ENCODE measurements at places on chromosomes 12 and 14. TPM values are rescaled to one million over a fixed set of nuclear protein-coding genes. Genes with fewer than 3 reads are reported as not detected.

DNA sequence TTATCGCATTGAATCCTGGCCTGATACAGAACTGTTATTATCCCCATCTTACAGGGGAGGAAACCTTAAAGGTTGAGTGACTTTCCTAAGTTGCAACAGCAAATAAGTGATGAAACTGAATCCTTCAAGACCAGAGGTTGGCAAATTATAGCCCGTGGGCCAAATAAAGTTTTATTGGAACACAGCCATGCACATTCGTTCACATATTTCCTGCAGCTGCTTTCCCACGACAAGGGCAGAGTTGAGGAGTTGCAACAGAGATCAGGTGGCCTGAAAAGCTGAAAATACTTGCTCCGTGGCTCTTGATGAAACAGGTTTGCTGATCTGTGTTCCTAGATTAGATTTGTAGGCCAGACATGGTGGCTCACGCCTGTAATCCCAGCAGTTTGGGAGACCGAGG, 126.7 kb downstream of the PHETA1 start:
- H3K36me3 ChIP-seq, result no peaks in the 10 kb centered on the region
- H3K4me1 ChIP-seq, result no peaks in the 10 kb centered on the region
- no peaks in the 10 kb centered on the region for H3K27me3 ChIP-seq
- H3K4me3 ChIP-seq, result no peak overlapping the region
- no peak for DNase-seq
- no peak overlapping the region for H3K27ac ChIP-seq

GRCh38 chr12:5982106-5982505, 37.0 kb upstream of the ANO2 start:
- no peak overlapping the region for H3K4me3 ChIP-seq
- H3K27ac ChIP-seq, result no peak overlapping the region
- H3K27me3 ChIP-seq, result no peaks in the 10 kb centered on the region
- no peak for DNase-seq
- H3K36me3 ChIP-seq, result no peaks in the 10 kb centered on the region

ANO2 gene
- 3.3 TPM for total RNA-seq

BICDL1 gene
- total RNA-seq, result 30.3 TPM

CARMIL3 gene
- 11.8 TPM for total RNA-seq

- DNase-seq, result no peak
- H3K4me3 ChIP-seq, result no peak overlapping the region
- no peak overlapping the region for H3K27ac ChIP-seq
- H3K27me3 ChIP-seq, result no peaks in the 10 kb centered on the region
- no peaks in the 10 kb centered on the region for H3K36me3 ChIP-seq
- no peaks in the 10 kb centered on the region for H3K4me1 ChIP-seq
These were observed 37.0 kb downstream of the LIMA1 start for GRCh38 chr12:50246197-50246865.

DNA sequence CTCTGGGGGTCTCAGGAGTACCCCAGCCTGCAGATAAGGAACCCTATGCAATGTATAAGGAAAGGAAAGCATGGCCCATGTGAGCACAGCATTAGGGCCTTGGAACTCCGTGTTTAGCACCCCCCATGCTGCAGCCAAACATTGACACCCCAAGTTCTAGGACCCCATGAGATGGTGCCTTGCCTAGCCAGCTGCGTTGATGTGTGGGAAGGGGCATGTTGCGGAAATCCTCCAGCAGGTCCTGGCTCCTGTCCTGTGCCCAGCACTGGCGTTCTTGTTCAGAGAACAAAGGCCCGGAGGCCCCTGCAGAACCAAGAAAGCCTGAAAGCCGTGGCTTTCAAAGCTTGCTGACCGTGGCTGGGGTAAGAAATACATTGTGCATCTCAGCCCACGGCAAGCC, 99.4 kb upstream of the DIO3 start:
- no peak for DNase-seq
- H3K4me1 ChIP-seq, result no peaks in the 10 kb centered on the region
- H3K27ac ChIP-seq, result no peak overlapping the region
- H3K27me3 ChIP-seq, result peaks cover 45% of the 10 kb centered on the region
- H3K36me3 ChIP-seq, result no peaks in the 10 kb centered on the region
- no peak overlapping the region for H3K4me3 ChIP-seq

ACOT2 gene
- 9.1 TPM for total RNA-seq

GRCh38 chr12:49763006-49763591, 21.7 kb downstream of the TMBIM6 start:
- H3K4me1 ChIP-seq, result no peaks in the 10 kb centered on the region
- H3K27me3 ChIP-seq, result no peaks in the 10 kb centered on the region
- H3K4me3 ChIP-seq, result no peak overlapping the region
- H3K27ac ChIP-seq, result peak overlapping the region; percentile 59

FAM222A gene
- total RNA-seq, result 2.1 TPM

- no peaks in the 10 kb centered on the region for H3K27me3 ChIP-seq
- no peak overlapping the region for H3K27ac ChIP-seq
- no peak overlapping the region for H3K4me3 ChIP-seq
- H3K36me3 ChIP-seq, result no peaks in the 10 kb centered on the region
- peak; percentile 54 for DNase-seq
- H3K4me1 ChIP-seq, result peaks cover 16% of the 10 kb centered on the region
These were observed 102.2 kb downstream of the WSCD2 start for GRCh38 chr12:108231109-108231905.

GRCh38 chr14:57574617-57575288, 81.1 kb upstream of the CCDC198 start:
- DNase-seq, result peak; percentile 27
- no peak overlapping the region for H3K27ac ChIP-seq
- H3K36me3 ChIP-seq, result no peaks in the 10 kb centered on the region
- H3K4me1 ChIP-seq, result no peaks in the 10 kb centered on the region
- no peaks in the 10 kb centered on the region for H3K27me3 ChIP-seq
- H3K4me3 ChIP-seq, result no peak overlapping the region

DNA sequence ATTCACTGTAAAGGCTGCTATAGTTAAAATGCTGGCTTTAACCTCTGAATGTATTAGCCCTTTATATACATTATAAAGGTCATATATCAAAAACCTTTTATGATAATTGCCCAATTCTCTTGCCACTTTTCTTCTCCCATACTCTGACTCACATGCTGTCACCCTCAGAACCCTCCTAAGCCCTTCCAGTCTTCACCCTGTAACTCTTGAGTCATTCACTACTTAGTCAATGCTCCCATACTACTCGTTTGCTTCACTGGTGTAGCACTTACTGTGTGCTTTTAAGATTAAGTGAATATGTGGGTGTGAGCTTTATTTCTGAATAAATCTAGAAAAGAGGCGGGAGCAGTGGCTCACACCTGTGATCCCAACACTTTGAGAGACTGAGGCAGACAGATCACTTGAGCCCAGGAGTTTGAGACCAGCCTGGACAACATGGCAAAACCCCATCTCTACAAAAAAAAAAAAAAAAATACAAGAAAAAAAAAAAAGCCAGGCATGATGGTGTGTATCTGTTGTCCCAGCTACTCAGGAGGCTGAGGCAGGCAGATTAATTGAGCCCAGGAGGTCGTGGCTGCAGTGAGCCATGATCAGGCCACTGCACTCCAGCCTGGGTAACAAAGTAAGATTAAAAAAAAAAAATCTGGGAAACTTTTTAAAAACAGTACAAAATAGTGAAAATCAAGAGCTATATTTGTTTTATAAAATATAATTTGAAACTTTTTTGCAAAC, 37.6 kb downstream of the SPATA7 start:
- H3K36me3 ChIP-seq, result no peaks in the 10 kb centered on the region
- H3K4me3 ChIP-seq, result no peak overlapping the region
- no peak overlapping the region for H3K27ac ChIP-seq
- H3K4me1 ChIP-seq, result no peaks in the 10 kb centered on the region

OR6C2 gene
- not detected for total RNA-seq

GRCh38 chr12:125860672-125861288, 795.5 kb downstream of the AACS start:
- no peaks in the 10 kb centered on the region for H3K4me1 ChIP-seq
- no peak for DNase-seq
- no peak overlapping the region for H3K4me3 ChIP-seq
- no peaks in the 10 kb centered on the region for H3K36me3 ChIP-seq
- no peaks in the 10 kb centered on the region for H3K27me3 ChIP-seq

CABP1 gene
- total RNA-seq, result 5.2 TPM

PAPLN gene
- 13.2 TPM for total RNA-seq

FOXN4 gene
- total RNA-seq, result 0.35 TPM

DNA sequence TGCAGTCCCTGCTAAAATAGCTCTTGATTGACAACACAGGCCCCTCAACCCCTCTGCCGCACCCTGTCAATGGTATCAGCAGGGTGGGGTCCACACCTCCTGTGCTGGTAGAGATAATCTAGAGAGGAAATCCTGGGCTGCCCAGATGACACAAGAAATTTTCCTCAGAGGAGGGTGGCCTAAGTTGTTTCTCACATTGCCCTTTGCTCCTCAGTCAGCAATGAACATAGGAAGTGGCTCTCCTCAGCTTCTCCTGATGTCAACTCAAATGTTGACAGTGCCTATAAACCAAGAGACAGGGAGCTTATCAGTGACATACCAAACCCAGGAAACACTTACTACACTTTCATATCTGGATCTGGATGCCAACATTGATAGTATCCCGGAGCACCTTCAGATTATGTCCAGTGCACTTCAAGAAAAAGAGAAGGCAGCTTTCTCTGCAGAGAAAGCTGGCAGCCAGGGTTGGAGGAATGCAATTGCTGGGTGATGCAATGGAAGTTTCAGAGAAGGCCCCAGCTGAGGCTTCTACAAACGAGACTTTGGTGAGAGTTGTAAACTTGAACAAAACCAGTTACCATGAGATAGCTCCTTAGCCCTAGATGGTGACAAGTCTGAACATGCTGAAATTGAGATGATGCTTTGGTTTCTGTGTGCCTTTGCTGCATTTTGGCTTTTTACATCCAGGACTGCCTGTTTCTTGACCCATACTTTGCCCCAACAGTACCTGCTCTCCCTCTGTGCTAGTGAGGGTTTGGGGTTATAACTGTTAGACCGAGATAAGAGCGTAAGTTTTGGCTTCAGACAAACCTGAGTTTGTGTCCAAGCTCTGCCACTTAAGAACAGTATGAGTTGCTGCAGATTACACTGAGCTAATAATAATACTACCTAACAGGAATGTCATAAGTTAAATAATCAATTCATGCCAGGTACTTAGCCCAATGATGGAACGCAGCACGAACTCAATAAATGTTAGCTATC, 183.5 kb downstream of the NUAK1 start:
- no peak overlapping the region for H3K4me3 ChIP-seq
- H3K36me3 ChIP-seq, result no peaks in the 10 kb centered on the region
- no peaks in the 10 kb centered on the region for H3K4me1 ChIP-seq
- no peak for DNase-seq
- H3K27me3 ChIP-seq, result no peaks in the 10 kb centered on the region
- H3K27ac ChIP-seq, result no peak overlapping the region

DNA sequence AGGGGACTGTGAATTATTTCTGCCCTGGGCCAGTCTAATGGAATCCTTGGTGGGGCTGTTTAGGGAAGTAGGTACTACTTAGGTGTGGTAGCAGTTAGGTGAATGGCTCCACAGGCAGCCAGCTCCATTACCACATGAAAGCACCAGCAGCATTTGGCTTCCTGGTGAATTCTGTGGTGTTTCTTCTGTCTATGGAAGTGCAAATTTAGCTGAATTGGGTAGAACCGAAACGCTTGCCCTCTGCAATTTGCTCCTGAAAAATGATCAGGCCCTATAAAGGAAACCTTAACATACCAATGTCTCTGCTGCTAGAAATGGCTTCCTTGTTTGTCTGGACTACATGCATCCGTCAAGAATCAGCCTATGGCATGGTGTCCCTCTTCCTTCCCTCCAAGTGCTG, 16.4 kb downstream of the FLRT2 start:
- H3K36me3 ChIP-seq, result no peaks in the 10 kb centered on the region
- peak; percentile 68 for DNase-seq
- H3K27me3 ChIP-seq, result no peaks in the 10 kb centered on the region

SCNN1A gene
- total RNA-seq, result 134 TPM

GRCh38 chr12:4899364-4899763, 10.3 kb upstream of the KCNA1 start:
- DNase-seq, result peak; percentile 56
- no peak overlapping the region for H3K4me3 ChIP-seq
- H3K27ac ChIP-seq, result no peak overlapping the region

DNA sequence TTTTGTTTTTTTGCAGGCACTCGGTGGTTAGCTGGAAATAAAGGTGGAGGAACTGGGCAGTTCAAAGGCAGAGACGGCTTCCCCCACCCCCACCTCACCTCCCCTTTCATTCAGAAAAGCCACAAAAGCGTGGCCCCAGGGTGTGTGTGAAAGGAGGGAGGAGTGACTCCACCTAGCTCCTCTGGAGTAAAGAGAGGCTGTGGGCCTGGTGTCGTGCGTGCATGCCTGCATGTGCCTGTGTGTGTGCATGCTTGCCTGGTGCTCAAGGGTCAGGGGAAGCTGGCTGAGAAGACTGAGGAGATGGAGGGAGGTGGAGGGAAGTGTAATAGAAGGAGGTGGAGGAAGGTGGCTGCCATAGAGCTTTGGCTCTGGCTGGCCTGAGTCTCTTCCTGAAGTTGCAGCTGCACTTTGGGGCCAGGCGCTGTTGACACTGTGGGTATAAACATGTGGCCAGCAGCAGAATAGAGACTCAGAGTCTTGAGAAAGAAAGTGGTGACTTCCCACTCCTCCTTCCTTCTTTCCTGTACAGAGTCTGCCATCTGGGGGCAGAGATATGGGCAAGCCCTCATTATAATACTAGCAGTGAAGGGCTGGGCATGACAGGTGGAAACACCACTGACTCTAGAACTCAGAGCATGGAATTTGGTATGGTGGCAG, 36.9 kb upstream of the SINHCAF start:
- peak overlapping the region; percentile 24 for H3K4me3 ChIP-seq
- peak; percentile 66 for DNase-seq
- H3K36me3 ChIP-seq, result no peaks in the 10 kb centered on the region
- peaks cover 21% of the 10 kb centered on the region for H3K4me1 ChIP-seq

DNA sequence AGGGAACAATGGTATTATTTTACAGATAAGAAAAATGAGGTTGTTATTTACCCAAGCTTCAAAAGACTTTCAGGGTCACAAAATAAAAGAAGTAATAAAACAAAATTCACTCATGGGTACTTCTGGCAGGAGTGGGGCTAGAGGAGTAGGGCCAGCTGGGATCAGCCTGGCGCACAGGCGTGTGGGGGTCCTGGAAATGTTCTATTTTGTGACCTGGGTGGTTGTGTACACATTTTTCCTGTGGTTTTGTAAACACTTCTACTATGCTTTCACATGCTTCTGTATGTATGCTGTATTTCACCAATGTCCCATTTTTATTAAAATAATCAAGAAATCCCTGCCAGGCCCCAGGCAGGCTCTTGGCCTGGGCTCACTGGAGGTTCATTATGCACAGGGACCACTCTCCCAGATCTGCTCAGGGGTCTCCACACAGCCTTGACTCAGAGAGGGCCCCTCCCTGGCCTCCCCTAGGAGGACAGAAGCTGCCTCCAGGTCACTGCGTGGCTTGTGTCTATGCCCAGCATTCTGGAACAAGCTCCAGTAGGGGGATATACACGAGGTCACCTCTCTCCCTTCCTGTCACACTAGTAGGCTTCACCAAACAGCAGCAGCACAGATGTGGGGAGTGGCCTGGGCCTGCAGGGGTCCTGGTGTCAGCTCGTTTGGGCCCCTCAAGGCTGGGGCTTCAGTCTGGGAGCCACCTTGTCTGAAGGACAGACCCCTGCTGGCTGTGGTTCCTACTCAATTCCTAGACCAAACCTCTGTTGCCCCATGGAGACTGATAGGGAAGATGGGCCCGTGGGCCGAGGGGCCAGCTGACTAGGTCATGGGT, 37.8 kb downstream of the ANAPC7 start:
- no peaks in the 10 kb centered on the region for H3K4me1 ChIP-seq
- H3K27ac ChIP-seq, result no peak overlapping the region
- H3K36me3 ChIP-seq, result no peaks in the 10 kb centered on the region

GRCh38 chr12:87793131-87793530, 236.1 kb downstream of the C12orf50 start:
- no peak overlapping the region for H3K27ac ChIP-seq
- no peak for DNase-seq
- no peaks in the 10 kb centered on the region for H3K36me3 ChIP-seq
- no peaks in the 10 kb centered on the region for H3K4me1 ChIP-seq
- H3K27me3 ChIP-seq, result no peaks in the 10 kb centered on the region

All from GM23338 (cell line).